Eye (tissue), 1 donor: ENCODE measurements at places on chromosomes 5 and 9.

GRCh38 chr5:11555171-11555570 is 349.1 kb downstream of the CTNND2 start:
- no peak for DNase-seq

DNA sequence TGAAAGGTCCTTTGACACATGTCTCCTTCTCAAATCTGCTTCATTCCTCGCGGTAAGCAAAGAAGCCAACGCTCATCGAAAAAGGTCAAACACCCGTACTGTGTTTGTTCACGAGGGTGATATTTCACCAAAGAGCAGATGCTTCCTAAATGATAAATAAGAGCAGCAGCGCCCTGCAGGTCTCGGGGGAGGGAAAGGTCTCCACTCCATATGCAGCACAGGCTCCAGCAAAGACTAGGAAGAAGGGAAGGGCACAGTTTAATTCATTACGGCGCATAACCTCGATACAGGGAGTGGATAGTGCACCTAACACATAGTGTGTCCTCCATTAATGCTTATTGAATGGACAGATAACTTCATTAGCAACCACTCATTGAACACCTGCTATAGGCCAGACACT is 593.3 kb downstream of the CDK5RAP2 start:
- peak; percentile 5 for DNase-seq

GRCh38 chr5:61625681-61626621 is 293.9 kb downstream of the ZSWIM6 start:
- DNase-seq: peak; percentile 85

GRCh38 chr5:148368299-148368698 is 15.5 kb upstream of the FBXO38 start:
- no peak for DNase-seq

DNA sequence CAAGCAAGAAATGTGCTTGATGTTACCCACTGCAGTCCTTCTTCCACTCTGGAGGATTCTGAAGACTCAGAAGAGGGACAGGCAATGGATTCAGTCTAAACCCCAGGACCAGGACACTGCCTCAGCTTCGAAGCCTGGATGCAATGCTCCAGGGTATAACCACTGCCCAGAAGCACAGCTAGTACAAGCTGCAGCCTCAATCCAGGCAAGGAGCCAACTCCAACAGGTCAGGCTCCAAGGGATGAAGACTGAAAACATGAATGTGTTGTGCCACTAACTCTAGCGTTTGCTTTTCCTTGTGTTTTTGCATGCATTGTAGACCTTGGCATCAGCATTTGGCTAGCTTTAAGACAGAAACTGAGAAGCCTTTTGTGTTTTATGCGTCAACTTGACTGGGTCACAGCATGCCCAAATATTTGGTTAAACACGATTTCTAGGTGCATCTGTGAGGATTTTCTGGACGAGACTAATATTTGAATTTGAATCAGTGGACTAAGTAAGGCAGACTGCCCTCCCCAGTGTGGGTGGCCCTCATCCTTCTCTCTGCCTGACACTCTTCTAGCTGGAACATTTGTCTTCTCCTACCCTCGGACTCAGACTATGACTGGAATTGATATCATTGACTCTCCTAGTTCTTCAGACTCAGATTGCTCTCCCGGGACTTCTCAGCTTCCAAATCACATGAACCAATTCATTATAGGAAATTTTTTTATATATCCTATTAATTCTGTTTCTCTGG is 20.5 kb upstream of the GPX3 start:
- DNase-seq: peak; percentile 10

GRCh38 chr5:106966686-106967315 is 703.9 kb downstream of the EFNA5 start:
- no peak for DNase-seq

- no peak for DNase-seq
Observed at GRCh38 chr9:102403514-102403913, 591.6 kb upstream of the CYLC2 start.

GRCh38 chr9:122204055-122204454 is 24.7 kb downstream of the LHX6 start:
- DNase-seq: peak; percentile 22

DNA sequence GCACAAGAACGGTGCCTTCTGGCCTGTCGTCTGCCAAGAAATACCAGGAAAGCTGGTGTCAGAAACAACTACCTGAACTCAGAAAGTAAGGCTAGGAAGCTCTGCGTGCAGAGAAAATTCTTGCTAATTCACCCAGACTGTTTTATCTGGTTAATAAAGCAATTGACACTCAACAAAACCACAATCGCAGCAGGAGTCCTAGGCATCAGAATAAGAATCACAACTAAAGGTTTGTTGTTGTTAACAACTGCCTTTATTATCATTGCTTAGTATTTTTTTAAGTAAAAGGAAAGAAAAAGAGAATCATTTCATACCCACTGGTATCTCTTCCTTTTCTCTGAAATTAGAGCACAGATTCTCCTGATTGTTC is 3.9 kb upstream of the ISL1 start:
- DNase-seq: no peak

GRCh38 chr5:122436615-122437014 is 124.6 kb downstream of the SNCAIP start:
- DNase-seq: no peak

DNA sequence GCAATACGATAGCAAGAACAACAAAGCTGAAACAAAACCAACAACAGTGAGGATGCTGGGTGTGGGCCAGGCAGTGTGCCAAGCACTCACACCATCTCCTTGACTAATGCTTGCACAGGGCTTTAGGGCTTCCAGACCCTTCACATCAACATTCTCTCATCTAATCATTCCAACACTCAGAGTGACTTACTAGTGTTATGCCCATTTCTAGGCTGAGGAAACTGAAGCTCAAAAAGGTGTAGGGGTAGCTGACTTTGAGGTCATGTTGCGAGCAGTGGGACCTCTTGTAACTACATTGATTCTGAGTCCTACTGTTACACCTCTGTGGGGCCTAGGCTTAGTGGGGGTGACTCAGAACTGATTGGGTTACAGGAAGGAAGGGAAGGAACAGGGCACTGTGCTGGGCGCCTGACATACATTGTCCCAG is 9.7 kb downstream of the ANGPTL2 start:
- no peak for DNase-seq

DNA sequence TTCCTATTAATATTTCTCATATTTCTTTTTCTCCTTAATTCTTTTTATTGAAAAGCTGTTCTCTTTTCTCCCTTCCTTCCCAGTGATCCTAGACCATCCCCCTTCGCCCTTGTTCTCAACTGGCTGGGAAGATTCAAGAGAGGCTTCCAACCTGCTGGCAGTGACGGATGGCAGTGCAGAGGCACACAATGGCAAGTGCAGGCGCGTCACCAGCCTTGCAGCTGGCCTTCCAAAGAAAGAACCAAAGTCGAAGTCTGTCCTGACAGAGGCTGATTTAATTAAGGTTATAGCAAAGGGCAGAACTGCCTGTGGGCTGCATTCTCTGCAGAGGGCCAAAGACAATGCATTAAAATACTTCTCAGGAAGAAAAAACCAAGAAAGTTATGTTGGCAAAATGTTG is 7.4 kb downstream of the CEMIP2 start:
- DNase-seq: peak; percentile 79

DNA sequence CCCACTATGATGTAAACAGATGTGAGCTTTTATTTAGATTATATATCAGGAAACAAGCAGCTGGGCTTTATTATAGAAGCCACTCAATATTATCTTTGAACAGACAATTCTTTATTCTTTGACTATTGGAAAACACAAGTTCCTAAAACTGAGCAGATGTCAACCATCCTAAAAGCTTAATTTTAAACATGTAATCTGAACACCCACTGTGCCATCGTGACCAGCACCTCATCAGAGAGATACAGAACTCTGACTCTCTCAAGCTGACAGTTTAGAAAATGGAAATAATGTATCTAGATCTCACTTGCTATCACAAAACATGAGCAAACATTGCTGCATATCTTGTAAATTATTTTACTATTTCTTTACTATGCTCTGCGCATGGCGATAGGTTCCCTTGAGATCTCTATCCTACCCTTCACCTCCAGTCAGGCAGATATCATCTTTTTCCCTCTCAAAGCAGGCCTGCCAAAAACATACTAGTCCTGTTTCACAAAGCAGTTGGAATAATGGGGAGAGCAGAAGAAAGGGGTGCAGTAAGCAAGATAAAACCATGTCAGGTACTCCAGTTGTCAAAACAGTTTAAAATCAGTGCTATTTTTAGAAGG is 151.0 kb downstream of the KIAA0825 start:
- DNase-seq: no peak

DNA sequence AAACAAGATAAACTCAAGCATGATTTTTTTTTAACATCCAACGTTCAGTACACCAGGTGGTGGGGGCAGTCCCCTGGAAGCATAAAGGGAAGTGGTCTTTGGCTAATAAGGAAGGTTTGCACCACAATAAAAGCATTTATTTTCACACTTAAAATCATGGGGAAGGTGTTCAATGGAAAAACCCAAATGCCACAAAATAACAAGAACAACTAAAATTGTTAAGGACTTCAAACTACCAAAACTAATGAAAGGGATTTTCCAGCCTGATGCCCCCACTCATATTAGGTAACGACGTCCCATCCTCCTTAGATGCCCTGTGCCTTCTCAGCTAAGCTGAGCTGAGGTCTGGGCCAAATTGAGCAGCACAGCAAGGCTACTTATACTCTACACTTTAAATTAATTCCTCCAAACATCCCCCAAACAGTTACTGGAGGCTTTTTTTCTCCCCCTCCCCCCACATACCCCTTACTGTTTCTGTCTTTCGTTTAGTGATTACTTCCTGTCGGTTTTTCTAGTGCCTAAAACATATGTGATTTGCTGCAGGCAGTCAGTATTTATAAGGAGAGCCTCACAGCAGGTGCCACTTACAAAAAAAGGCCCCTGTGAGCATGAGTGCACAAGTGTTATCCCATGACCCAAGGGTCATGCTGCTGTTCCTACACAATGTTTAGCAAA is 259.7 kb upstream of the ZNF608 start:
- DNase-seq: peak; percentile 80

- DNase-seq: no peak
Observed at GRCh38 chr5:99607124-99607523, 678.3 kb upstream of the CHD1 start.

GRCh38 chr5:147412561-147412960 is 97.3 kb downstream of the DPYSL3 start:
- DNase-seq: no peak
